ENCODE measurements at places on chromosomes 2 and 18.

DNA sequence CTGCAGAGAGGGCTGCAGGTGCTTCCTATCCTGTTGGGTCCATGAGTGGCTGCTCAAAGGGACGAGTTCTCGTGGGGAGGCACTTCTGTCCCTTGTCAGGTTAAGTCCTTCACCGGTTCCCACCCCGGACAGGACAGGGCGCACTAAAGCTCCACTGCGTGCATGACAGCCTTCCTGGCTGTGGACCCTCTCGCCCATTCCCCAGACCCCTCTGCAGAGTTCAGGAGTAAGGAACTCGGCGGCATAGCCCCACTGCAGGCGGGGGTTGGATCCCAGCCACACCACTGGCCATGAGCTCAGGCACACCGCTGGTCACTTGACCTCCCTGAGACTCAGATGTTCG lies 147.5 kb upstream of the ID2 start:
- no peak for DNase-seq

GRCh38 chr18:50924372-50924771 lies 43.5 kb upstream of the ELAC1 start:
- DNase-seq, result no peak

GRCh38 chr2:234296991-234297390 lies 199.9 kb downstream of the ARL4C start:
- no peak for DNase-seq

GRCh38 chr2:41947701-41948396 lies 100.0 kb upstream of the PKDCC start:
- no peak for DNase-seq

- DNase-seq, result no peak
Measured at GRCh38 chr2:12819721-12820120, 103.0 kb downstream of the TRIB2 start.

DNA sequence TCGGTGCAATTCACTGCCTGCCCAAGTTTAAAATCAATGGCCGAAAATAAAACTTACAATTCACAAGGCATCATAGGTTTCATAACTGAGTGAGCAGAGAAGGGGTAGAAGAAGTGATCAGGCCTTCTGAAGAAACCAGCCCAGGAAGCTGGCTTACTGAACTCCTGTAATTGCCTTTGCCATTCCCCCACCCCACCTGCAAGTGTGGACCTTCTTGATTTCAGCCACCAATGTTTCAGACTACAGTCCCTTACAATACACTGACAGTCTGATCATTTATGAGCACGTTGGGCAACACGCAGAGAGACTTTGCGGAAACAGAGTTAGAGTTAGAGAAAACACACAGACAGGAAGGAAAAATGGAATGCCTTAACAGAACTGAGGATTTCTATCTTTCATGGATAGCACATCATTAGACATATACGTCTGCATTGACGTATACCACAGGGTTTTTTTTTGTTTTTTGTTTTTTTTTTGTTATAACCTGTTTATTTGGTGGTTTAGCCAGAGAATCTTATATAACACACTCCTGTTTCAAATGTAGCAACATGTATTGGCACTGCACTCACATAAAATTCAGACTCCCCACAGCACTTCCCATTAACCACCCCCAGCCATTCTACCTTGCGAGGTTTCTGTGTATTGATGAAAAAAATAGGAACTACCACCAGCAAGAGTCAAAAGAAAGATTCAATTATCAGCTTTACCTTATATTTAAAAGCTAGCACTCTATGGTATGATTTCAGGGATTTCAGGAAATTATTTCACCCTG lies 126.4 kb downstream of the CACNB4 start:
- no peak for DNase-seq
